ENCODE measurements at places on chromosomes 7 and 10.

DNA sequence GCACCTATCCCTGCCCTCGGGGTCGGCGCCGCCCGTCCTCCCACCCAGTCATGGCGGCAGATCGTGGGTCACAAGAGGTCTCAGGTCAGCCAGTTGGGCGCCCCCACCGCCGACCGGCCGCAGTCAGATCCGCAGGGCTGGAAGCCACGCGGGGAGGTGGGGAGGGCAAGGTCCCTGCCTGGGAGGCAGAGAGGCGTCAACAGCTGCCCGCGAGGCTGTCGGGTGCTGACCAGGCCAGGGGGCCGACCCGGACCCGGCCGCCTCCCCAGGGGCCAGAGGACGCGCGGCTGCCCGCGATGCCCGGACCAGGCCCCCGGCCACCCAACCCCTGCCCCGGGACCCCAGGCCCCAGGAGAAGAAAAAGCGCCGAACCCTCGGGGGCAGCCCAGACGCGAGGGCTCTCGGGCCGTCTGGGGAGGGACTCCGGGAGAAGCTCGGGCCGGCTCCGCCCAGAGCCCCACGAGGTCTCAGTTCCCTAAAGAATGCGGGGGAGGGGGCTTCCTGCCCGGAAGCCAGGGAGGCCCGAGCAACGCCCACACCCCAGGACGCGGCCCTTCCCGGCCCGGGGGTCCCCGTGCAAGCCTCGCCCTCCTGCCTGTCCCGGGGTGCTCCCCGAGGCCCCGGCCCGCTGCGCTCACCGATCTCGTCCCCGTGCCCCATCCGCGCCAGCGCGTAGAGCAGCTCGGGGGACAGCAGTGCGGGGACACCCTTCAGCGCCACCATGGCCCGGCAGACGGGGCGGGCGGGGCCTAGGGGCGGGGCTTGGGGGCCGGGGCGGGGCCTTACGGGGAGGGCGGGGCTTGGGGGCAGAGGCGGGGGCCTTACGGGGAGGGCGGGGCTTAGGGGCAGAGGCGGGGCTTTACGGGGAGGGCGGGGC lies at the start of gene FUOM:
TSS of gene FUOM (minus strand) at position 735 of the 877 bp plus-strand sequence. CDS start at position 723, 12 bp downstream.
- peak; percentile 77 for DNase-seq

GRCh38 chr10:89241486-89242344 lies 9.9 kb downstream of the LIPA start:
- DNase-seq: no peak

DNA sequence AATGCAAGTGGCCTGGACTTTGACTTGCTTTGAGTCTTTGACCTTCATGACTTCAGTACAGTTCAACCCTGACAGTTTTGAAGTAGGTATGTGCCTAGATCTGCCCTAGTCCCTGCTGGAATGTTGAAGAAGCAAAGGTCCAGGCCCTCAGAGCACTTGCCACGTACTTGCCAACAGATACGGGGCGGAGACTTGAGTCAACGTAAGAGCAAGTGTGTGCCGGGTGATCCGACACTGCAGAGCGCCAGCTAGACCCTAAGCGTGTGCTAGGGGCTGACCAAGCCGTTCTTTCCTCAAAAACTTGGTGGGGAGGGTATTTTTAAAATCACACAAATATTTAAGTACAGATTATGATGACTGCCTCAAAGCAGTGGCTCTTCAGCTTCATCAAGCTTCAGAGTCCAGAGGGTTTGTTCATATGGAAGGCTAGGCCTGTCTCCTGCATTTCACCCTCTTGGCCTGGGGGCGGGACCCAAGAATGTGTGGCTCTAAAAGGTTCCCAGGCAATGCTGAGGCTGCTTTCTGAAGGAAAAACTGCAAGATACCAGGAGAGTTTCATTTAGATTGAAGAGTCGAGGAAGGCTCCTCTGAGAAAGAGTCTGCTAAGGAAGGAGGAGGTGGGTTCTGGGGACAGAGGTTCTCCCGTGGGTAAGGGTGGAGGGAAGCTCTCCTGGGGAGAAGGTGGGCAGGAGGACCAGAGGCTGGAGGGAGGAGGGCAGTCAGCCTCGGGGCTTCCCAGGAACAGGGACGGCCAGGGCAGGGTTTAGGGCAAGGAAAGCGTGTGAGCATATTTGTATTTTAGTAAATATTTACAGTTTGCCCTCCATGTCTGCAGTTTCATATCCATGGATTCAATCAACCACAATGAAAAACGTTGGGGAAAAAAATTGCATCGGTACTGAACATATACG lies 160.3 kb downstream of the EGFR start:
- no peak for DNase-seq

GRCh38 chr10:73287441-73287840 lies 35.0 kb upstream of the MRPS16 start:
- no peak for DNase-seq

GRCh38 chr7:8205537-8205936 lies 56.4 kb downstream of the ICA1 start:
- DNase-seq: no peak

DNA sequence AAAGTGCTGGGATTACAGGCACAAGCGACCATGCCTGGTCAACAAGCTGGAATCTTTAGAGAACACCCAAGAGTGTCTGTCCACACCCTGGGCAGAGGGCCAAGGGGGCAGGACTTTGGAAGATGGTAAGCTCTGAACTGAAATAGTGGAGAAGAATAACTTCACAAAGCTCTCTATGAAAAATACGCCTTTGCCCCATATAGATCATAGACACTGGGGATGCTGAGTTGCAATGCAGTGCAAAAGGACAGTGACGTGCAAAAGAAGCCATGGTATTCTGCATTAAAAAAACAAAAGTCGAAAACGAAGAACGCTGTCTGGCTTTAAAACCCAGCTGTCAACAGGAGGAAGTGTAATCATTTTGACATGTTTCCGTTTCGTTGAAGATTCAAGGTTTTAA lies 353.6 kb downstream of the CALN1 start:
- no peak for DNase-seq

DNA sequence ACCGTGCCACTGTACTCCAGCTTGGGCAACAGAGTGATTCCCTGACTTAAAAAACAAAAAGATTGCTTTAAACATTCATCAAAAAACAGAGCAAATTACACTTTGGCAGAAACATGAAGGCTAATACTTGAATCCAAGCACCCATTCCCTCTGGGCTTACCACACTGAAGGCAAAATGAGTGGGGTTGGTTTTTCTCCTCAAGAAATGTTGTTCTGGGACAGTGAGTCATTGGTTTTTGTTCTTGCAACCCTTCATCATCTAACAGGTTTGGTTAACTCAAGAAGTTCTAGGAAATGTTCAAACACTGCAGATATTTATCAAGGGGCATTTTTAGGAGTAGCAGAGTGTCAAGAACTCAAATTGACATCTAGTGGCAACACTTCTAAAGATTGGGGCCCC lies 60.5 kb downstream of the KIAA1217 start:
- no peak for DNase-seq

- no peak for DNase-seq
These were observed 641.6 kb downstream of the SH2D4B start for GRCh38 chr10:81179324-81179723.

DNA sequence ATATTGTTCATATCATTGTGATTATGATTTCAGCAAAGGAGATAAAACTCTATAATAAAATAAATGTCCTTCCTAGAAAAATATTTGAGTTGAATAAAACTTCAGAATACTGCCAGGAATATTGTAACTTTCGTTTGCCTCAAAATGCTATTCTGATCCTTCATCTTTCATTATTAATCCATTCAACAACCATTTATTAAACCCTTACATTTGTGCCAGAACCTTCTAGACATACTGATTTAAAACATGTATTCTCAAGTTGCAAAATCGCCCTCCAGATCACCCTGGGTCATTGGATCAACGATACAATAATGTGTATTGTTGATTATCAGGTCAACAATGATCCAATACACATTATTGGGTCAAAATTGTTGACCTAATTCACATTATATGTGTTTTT lies 759.8 kb downstream of the CNTNAP2 start:
- DNase-seq: no peak

- no peak for DNase-seq
These were observed 9.9 kb upstream of the GNAI1 start for GRCh38 chr7:80124526-80125264.

DNA sequence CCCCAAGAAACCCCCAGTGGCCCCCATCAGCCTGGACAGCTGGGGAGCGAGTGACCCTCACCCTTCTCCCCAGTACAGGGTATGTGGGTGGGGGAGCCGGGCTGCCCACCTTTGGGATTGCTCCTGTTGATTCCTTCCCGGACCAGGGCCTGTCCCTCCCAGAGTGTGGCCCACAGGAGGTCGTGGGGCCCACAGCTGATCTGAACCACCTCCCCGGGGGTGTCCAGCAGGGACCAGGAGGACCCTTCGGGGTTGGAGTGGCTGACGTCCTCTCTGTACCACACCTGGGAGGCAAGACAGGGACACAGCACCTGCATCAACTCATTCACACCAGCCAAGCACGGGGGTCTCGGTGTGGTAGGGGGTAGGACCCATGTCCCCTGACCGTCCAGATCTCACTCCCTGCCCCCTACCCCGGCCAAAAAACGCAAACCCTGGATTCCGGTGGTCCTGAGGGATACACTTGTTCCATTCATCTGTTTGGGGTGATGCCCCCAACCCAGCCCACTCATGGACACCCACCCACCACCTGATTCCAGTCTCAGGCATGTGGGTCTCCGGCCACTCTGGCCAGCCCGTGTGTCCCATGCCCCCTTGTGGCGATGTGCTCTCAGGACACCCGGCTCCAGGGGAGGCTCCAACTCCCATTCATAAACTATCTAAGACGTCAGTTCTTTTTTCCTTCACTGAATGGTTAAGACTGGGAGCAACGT lies 10.9 kb downstream of the TECPR1 start:
- DNase-seq: peak; percentile 15
